ENCODE measurements at places on chromosomes 7 and 10.

DNA sequence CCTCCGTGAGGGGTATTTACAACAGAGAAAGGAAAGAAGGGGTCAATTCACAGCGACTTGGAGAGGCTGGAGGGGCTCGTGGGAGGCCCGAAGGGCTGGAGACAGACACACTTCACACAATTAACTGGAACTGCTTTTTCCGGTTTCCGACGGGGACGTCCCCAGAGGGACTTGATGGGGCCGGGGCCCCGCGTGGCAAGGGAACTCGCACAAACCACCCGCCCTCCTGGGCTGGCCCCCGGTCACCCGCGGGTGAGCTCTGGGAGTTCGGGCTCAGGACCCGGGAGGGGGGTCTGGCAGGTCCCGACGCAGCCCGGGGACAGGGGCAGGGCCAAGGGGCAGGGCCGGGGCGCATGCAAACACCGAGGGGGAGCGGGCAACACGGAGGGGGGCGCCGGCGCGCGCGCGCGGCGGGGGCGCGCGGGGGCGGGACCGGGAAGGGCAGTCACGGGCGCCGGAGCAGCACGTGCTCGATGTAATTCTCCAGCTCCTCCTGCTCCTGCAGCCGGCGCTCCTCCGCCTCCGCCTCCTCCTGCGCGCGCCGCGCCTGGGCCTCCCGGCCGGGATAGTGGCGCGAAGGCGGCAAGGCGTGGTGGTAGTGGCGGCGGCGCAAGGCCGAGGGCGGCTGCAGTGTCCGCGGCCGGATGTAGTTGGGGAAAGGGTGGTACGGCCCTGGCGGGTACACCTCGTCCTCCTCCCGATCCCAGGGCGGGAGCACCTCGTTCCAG, 2.7 kb downstream of the VGF start:
- DNase-seq: peak; percentile 35

DNA sequence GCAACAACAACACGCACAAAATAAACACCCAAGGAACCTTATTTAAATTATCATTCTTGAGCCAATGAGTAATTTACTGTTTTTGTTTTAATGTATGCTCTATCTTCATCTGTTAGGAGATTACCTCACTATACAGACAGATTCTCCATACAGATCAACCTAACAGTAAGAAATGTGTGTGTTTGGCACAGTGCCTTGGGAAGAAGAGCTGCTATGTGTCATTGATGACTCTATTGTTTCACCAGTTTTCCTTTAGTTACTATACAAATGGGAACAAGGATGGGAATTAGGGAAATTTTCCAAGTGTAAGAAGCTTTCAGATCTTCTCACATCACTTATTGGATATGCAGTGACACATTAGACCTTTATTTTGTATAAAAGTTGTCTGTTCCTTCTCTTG, 640.3 kb downstream of the NRG3 start:
- no peak for DNase-seq

- DNase-seq: no peak
These were observed 53.8 kb upstream of the PCDH15 start for GRCh38 chr10:54854843-54855242.

GRCh38 chr10:46268076-46268881, 18.5 kb upstream of the ANTXRL start:
- DNase-seq: no peak

DNA sequence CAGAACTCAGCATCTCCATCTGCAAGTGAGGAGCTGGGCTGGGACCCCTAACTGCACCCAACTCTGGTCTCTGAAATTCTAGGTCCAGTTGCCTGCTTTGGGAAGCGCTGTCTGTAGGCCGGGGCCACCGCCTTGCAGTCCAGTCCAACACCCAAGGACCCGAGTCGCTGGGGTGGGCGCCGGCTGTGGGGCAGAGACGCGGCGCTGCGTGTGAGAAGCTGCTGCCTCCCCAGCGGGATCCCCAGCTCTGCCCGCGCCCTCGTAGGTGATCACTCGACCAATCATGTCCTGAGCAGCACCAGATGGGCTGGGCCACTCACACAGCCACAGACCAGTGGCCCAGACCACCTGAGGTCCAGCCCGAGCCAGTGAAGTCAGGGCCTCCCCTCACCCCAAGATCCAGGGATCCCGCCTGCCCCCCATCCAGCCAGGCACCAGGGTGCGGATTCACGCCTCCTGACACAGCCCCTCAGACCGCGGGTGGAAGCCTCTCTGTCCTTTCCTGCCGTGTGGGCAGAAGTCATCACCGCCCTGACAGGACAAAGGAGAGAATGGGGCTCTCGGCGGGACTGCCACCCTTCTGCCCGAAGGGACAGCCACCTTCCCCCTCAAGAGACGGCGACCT, 67.4 kb upstream of the ADGRA1 start:
- no peak for DNase-seq

GRCh38 chr7:75955331-75955955, 39.0 kb downstream of the TMEM120A start:
- no peak for DNase-seq

- DNase-seq: no peak
These were observed 159.0 kb upstream of the NRP1 start for GRCh38 chr10:33493497-33493896.

DNA sequence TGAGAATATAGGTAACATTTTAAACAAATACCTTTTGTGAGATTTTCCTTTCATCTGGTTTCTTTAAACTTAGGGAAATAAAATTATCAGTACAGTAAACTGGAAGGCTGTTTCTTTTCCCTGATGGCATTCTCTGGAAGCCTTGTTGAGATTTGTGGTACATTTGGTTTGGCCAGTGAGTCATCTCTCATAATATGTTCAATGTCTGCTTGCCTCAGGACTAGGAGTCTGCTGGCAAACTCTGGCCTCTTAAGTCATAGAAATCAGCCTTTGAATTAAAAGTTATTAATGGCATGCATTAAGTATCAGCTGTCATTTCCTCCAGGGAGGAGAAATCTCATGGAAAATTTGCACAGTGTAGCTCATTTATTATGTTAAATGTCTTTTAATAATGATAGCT, 316.6 kb upstream of the KIAA1217 start:
- no peak for DNase-seq

DNA sequence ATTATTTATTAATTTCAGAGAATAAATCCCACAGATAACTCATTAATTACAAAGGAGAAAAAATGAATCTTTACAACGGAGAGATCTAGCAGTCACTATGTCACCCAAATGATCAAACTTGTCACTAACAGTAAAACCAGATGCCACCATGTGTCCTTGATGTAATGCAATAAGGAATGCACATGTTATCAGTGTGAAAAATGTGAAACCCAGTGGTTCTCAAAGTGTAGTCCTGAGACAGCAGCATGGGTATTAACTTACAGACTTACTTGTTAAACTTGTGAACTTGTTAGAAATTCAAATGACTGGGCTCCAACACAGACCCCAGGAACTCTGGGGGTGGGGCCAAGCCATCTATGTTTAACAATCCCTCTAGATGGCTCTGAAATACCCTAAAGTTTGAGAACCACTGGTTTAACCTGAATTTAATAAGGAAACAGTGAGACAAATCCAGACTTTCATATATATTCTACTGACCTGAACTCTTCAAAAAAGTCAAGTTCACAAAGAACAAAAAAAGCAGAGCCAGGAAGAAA, 77.4 kb downstream of the RNLS start:
- no peak for DNase-seq

- no peak for DNase-seq
These were observed 20.4 kb upstream of the KNDC1 start for GRCh38 chr10:133139551-133140065.

GRCh38 chr10:78194539-78195402, 161.1 kb downstream of the RPS24 start:
- no peak for DNase-seq

- DNase-seq: no peak
These were observed 89.4 kb upstream of the MYL10 start for GRCh38 chr7:101718363-101719122.

DNA sequence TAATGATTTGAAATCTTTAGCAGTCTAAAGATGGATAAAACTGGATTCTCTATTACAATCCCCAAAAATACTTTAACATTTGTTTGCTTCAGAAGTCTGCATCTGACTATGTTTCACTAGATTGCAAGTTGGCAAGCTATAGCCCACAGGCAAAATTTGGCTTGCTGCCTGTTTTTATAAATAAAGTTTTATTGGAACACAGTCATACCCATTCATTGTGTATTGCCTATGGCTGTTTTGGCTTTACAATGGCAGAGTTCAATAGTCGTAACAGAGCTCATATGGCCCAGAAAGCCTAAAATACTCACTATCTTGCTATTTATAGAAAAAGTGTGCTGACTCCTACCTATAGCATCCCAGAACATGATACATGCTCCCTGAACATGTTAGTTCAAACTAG, 89.0 kb upstream of the GPR141 start:
- DNase-seq: no peak

DNA sequence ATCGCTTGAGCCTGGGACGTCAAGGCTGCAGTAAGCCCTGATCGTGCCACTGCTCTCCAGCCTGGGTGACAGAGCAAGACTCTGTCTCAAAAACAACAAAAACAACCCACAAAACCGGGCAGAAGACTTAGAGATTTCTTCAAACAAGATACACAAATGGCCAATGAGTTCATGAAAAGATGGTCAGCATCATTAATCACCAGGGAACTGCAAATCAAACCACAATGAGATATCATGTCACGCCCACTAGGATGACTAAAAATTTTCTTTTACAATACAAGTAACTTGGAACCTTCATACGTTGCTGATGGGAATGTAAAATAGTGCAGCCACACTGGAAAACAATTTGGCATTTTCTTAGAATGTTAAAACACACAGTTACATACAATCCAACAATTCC, 77.3 kb upstream of the GRID1 start:
- DNase-seq: no peak

DNA sequence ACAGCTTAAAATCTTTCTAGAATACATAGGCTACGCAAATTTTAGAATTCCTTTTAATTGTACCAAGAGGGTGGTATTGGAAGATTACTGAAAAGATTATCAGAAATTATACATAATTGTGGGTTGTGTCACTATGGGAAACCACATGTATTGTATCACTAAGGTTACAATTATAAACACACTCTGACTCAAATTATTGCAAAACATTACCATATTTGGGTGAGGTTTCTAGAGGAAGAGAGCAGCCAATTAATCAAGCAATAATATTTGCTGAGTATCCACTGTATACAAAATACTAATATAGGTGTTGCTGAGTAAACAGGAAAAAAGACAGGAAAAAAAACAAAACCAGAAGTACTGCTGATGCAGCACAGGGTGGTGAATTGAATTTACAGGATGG, 3.1 kb upstream of the CAPZA2 start:
- peak; percentile 34 for DNase-seq

DNA sequence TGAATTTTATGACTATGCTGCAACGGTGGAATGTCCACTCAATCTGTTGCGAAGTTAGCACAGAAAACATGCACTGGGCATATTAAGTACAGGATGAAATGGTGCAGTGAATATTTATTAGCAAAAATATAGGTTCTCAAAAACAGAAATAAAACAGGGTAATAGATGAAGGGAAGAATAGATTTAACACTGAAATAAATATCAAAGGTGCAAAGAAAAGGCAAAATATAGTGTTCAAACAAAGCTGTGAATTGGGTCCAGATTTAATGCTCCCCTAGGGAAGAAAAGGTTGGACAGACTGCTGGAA, 435.2 kb upstream of the MGMT start:
- DNase-seq: no peak

GRCh38 chr7:131556909-131557651, 652 bp upstream of the PODXL start:
- DNase-seq: no peak

GRCh38 chr7:135349746-135350145, 116.1 kb downstream of the STRA8 start:
- no peak for DNase-seq

DNA sequence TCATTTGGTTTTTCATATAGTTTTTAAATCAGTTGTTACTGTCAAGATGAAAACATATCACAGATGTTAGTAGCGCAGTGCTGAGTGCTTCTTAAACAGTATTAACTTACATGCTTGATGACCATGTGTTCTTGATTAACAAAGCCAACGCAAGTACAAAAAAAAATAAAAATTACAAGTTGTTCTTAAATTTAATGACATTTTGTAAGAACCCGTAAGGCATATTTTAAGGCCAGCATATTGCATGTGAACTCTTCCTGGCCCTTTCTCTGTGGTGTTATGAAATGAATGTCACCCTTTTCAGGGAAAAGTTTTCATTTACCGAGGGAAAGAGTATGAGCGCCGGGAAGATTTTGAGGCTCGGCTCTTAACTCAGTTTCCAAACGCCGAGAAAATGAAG, 140.4 kb upstream of the NPS start:
- no peak for DNase-seq

GRCh38 chr10:58704226-58704625, 191.6 kb downstream of the BICC1 start:
- DNase-seq: no peak

DNA sequence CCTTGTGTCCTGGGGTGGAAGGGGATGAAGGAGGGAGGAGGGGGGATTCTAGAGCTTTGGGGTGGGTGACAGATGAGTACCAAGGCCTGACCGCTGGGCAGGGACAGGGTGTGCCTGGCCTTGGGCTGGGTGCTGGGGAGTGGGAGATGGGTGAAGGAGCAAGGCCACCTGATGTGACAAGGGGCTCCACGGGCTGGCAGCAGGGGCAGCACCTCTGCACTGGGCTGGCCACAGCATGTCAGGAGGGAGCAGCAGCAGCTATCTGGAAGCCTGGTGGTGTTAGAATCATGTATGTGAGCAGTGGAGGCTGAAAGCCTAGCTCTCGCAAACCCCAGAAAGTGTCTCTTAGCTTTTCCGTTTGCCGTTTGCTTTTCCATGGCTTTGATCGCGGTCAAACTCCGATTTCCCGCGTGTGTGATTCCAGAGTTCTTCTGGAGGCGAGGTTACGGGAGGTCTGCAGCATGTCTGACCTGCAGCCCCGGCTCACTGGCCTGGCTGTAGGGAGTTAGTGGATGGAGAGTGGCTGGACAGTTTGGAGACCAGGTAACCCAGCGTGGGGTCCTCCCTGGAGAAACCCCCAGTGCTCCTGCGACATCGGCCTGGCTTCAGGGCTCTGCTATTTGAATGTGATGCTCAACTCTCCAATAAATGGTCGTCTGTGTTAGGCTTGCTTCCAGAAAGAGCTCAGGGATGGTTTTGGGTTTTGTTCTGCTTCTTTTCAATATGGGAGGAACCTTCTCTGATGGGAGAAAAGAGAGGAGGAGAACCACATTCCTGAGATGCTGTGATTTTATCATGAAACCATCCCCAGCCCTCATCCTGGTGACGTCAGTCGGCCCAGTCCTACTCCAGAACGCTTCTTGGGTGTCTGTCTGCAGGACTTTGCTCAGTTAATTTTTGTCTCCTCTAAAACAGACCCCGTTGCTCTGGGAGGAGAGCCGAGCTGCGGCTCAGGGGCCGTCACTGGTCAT, 105.5 kb downstream of the CUX1 start:
- DNase-seq: no peak

- no peak for DNase-seq
These were observed 1.3 kb downstream of the UBE2H start for GRCh38 chr7:129951226-129952085.

- DNase-seq: no peak
These were observed 1.4 kb downstream of the HSPA12A start for GRCh38 chr10:116740971-116741370.

GRCh38 chr7:12370249-12370648, 33.4 kb downstream of the VWDE start:
- DNase-seq: no peak

GRCh38 chr7:20228654-20229053, 11.5 kb upstream of the MACC1 start:
- DNase-seq: no peak

- DNase-seq: no peak
These were observed 7.0 kb downstream of the C10orf67 start for GRCh38 chr10:23337616-23338015.

- DNase-seq: no peak
These were observed 75.9 kb downstream of the RGS10 start for GRCh38 chr10:119466655-119467054.

Data from NCI-H2081 treated with DMSO at 0.1 percent for 48 hours (cell line).